ENCODE measurements at places on chromosomes 4 and X. TPM values are rescaled to one million over a fixed set of nuclear protein-coding genes. Genes with fewer than 3 reads are reported as not detected.

The FRG2 gene
- total RNA-seq: not detected

The CLCN4 gene
- 1.2 TPM for total RNA-seq

The ARHGAP6 gene
- total RNA-seq: 15.7 TPM

The FAT4 gene
- 9.8 TPM for total RNA-seq

The MID1 gene
- 16.2 TPM for total RNA-seq

The HTRA3 gene
- total RNA-seq: 33.1 TPM

The RAB39B gene
- total RNA-seq: 0.74 TPM

The TMPRSS11F gene
- total RNA-seq: 13.8 TPM

The PNMA6F gene
- total RNA-seq: not detected

The GRPR gene
- total RNA-seq: not detected

The P2RY4 gene
- not detected for total RNA-seq

The PWWP3B gene
- total RNA-seq: 2.5 TPM

The MTMR1 gene
- total RNA-seq: 22.6 TPM

The TEX13C gene
- not detected for total RNA-seq

The SPANXA2 gene
- total RNA-seq: not detected

The ZXDB gene
- 9.1 TPM for total RNA-seq

The BMP3 gene
- total RNA-seq: 0.25 TPM

The CRMP1 gene
- total RNA-seq: 3.4 TPM

The CT83 gene
- not detected for total RNA-seq

The GAGE1 gene
- total RNA-seq: not detected

The COX7B2 gene
- total RNA-seq: not detected

The RAB28 gene
- 182 TPM for total RNA-seq

The MAGEA12 gene
- total RNA-seq: not detected

The ARSJ gene
- 5.4 TPM for total RNA-seq

The F8A3 gene
- 5.2 TPM for total RNA-seq

The MTNR1A gene
- total RNA-seq: not detected

The CPZ gene
- total RNA-seq: 26.3 TPM

The HSFX4 gene
- not detected for total RNA-seq

The RAPGEF2 gene
- 32.4 TPM for total RNA-seq

The TRAM1L1 gene
- total RNA-seq: 1.5 TPM

The SLC2A9 gene
- total RNA-seq: 7.9 TPM

The PDZD4 gene
- total RNA-seq: 10.3 TPM

The DUX4 gene
- not detected for total RNA-seq

The UGT2B17 gene
- not detected for total RNA-seq

The ZMAT1 gene
- total RNA-seq: 8.3 TPM

The YY2 gene
- total RNA-seq: 0.98 TPM

The ELF2 gene
- 44.4 TPM for total RNA-seq

The EXOC1L gene
- total RNA-seq: not detected

The CSAG1 gene
- total RNA-seq: not detected

The SPANXA1 gene
- not detected for total RNA-seq

The ING2 gene
- 8.1 TPM for total RNA-seq

The ARHGAP36 gene
- 2.0 TPM for total RNA-seq

The MAGEC2 gene
- not detected for total RNA-seq

The MMGT1 gene
- 18.9 TPM for total RNA-seq

The NPY5R gene
- total RNA-seq: not detected

The SRPK3 gene
- total RNA-seq: 0.25 TPM

The PRKG2 gene
- total RNA-seq: 0.49 TPM

The SCARB2 gene
- 156 TPM for total RNA-seq

The NPY2R gene
- total RNA-seq: 0.49 TPM

The CYTL1 gene
- 2.0 TPM for total RNA-seq

The FAM3A gene
- 59.9 TPM for total RNA-seq

The IL2RG gene
- 4.2 TPM for total RNA-seq

The ASB12 gene
- not detected for total RNA-seq

The CLDN22 gene
- not detected for total RNA-seq

The TMSB15A gene
- total RNA-seq: not detected

The CCKAR gene
- 0.74 TPM for total RNA-seq
